Ascending aorta (tissue), 2 donors: ENCODE measurements at places on chromosomes 12 and 14.

GRCh38 chr14:56008150-56008549, 110.1 kb upstream of the PELI2 start:
- DNase-seq, result no peak

DNA sequence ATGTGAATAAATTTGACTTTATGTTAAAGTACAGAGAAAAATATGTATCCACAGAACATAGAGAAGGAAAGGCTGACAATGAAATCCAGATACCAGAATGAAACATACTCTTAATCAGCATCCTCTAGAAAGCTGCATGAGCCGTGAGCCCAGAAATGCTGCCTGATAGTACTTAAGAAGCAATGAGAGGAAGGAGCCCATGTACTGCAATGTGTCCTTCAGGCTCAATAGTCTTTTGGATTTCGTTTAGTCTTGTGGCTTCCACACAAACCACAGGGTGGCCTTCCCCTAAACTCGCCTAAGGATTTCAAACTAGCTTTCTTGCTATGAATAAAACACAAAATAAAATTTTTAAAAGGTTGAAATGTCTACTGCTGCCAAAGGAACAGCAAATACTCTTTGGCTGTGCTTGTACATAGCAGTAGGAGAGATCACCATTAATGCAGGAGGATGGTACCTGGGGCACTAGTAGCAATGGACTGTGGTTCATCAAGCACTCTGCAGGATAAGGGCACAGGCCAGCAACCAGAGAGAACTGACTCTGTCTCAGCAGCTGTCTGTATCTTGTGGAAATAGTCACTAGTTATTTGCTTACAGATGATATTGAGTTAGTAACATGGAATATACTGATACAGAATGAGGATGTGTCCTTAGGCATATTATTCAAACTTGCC, 988.3 kb upstream of the LRFN5 start:
- DNase-seq, result no peak

GRCh38 chr12:98228683-98229539, 286.5 kb upstream of the TMPO start:
- no peak for DNase-seq

- DNase-seq, result no peak
Measured at GRCh38 chr12:98182821-98183220, 332.6 kb upstream of the TMPO start.

- no peak for DNase-seq
Measured at GRCh38 chr14:94008234-94008633, 11.1 kb downstream of the CCDC197 start.

DNA sequence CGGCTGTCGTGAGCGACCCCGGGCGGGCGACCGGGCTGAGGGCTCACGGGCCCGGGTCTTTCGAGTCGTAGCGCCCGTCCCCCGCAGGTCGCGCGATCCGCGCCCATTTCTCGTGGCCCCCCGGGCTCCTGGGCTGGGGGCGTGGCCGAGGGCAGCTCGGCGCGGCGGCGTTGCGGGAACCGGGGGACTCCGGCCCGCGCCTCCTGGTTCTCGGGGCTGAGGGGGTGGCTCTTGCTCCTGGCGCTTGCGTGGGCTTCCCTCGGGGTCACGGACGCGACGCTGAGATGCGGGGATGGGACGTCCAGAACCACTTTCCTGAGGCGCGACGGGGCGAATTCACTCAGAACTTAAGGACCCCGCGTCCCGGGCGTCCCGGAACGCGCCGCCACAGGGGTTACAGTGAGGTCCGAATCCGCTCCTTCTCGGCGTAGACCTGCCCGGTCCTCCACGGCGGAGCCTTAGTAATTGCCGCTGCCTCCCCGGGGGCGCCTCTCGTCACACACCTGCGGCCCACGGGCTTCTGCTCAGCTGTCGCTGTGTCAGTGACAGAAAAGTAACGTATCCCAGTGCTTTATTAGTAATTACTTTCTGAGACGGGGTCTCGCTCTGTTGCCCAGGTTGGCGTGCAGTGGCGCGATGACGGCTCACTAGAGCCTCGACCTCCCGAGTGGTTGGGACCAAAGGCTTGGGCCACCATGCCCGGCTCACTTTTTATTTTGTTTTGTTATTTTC, 606 bp downstream of the EP400 start:
- peak; percentile 70 for DNase-seq

GRCh38 chr12:32566663-32567295, 112.3 kb upstream of the DNM1L start:
- DNase-seq, result no peak

GRCh38 chr14:54675236-54676128, 108.6 kb downstream of the SAMD4A start:
- no peak for DNase-seq

GRCh38 chr14:31142455-31143087, 65.0 kb downstream of the HECTD1 start:
- no peak for DNase-seq

- DNase-seq, result no peak
Measured at GRCh38 chr12:85373045-85373444, 93.0 kb downstream of the ALX1 start.

DNA sequence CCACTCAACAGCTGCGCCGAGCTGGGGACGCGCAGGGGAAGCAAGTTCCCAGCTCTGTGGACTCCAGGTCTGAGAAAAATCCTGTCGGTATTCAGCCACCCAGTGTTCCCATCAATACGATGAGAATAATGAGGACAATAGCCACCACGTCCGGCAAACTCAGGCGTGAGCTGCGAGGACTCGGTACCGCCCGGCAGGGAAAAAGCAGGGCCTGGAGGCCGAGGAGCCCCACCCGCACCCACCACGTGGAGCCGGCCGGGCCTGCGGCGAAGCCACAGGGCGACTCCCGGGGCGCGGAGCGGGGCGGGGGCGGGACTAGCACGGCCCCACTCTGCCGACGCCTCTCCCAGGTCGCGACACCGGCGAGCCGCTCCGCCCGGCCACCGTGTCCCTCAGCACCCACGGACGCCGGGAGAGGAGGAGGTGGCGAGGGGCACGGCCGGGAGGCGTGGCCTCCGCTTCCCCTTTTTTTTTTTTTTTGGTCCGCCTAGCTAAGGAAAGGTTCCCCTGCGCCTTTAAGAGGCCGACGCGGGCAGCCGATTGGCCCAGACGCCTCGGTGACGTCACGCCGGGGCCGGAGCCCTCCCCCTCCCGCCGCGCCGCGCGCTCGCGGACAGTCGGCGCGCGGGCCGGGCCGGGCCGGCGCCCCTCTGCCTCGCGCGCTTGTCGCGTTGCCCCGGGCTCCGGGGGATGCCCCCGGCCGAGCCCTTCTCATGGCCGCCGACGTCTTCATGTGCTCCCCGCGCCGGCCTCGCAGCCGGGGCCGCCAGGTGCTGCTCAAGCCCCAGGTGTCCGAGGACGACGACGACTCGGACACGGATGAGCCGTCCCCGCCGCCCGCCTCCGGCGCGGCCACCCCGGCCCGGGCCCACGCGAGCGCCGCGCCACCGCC, at the start of gene MLXIP:
Gene MLXIP (plus strand): TSS at position 616 of the 892 bp plus-strand sequence. CDS start 98 bp downstream, at position 714.
- peak; percentile 72 for DNase-seq

GRCh38 chr12:49644620-49644994, 21.2 kb downstream of the PRPF40B start:
- DNase-seq, result peak; percentile 88

DNA sequence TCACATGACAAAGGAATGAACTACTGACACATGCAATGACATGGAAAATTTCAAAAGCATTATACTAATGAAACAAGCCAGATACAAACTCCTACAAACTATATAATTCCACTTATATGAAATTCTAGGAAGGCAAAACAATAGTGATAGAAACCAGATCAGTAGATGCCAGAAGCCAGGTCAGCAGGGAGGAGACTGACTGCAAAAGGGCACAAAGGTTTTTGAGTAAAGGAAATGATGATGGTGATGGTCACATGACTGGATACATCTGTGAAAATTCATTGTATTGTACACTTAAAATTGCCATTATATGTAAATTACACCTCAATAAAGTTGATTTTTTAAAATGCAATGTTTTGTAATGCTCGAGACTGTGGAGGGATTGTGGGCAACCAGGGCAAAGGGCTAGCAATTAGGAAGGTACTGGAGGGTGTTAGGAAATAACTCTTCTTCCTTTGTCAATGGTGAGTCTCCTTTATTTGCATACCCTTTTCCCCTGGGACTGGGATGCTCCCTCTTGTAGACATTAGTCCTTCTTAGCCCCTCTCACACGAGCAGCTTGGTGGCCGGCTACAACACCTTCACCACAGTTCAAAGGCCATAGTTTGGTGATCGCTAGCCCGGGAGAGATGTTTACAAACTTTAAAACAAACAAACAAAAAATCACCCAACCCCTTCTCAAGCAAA, 6.7 kb upstream of the PRPF40B start:
- DNase-seq, result no peak

- DNase-seq, result no peak
Measured at GRCh38 chr12:80717856-80718255, 1.1 kb downstream of the MYF5 start.

DNA sequence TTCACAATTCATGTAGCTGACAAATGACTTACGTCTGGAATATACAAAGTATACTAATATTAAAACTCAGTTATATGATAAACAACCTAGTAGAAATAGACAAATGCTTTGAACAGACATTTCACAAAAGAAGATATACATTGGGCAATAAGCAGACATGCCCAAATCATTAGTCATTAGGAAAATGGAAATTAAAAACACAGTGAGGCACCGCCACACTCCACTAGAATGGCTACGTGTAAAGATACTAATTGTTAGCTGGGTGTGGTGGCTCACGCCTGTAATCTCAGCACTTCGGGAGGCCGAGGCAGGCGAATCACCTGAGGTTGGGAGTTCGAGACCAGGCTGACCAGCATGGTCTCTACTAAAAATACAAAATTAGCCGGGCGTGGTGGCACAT, 248.9 kb upstream of the TMEM132C start:
- no peak for DNase-seq

DNA sequence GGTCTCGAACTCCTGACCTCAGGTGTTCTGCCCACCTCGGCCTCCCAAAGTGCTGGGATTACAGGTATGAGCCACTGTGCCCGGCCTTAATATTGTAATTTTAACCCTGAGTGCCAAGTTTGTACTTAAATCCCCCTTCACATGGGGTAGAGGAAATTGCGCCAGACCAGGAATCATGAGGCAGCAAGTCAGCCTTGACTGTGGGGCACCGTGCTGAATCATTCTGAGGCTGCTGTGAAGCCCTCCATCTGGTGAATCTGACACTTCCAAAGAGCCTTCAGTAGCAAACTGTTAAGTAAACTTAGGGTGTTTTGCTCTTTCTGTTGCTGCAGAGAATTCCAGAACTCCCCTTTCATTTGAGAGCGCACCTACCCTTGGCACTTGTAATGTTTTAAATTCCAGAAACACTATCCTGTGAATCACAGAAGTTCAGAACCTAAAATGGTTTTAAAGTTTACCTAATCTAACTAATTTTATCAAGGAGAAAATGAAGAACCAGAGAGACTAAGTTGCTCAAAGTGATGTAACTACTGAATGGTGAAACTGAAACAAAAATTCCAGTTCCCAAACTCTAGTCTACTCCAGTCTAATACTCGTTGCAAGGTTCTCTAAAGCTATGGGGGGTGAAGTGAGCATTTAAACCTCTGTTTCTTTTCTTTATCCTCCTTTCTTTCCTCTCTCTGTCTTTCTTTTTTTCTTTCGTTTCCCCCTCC, 7.5 kb downstream of the HEBP1 start:
- peak; percentile 71 for DNase-seq

GRCh38 chr12:65157091-65157490, 12.3 kb upstream of the LEMD3 start:
- no peak for DNase-seq

DNA sequence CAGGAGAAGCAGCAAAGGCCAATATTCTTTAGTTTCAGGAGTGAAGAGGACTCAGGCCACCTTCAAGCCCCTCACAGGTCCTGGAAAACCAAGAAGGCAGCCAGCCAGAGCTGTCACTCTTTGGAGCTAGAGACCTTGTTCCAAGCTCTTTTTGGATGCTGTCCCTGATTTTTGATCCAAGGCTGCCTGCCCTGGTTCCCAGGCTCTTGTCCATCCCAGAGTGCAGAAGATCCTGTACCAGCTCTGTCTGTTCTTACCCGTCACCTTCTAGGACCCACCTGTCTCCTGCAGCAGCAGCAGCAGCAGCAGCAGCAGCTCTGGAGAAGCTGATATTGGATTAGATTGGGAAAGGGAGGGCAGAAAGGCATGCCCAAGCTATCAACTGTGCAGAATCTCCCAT, 157.1 kb upstream of the NEDD1 start:
- no peak for DNase-seq

- no peak for DNase-seq
Measured at GRCh38 chr12:49086116-49086515, 8.5 kb downstream of the DHH start.
